Activated CD8-positive, alpha-beta memory T cell treated with anti-CD3 and anti-CD28 coated beads for 1 hour (primary cell): ENCODE measurements at places on chromosomes 3 and 15.

DNA sequence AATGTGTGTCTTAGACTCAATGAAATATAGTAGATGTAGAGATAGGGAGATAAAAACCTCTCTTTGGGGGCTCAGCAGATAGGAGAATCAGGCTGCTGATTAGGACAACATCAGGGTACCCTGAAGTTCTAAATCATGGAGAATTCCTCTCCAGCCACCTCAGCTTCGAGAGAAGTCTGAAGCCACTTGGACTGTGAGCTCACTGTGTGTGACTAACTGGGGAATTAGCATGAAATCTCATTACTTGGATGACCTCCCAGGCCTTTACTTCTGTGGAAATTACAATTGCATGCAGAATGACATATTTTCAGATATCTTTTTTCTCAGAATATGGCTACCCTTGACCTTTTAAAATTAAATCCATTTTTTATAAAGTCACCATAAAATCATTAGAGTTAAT, 128.0 kb upstream of the MRPL3 start:
- DNase-seq = no peak

DNA sequence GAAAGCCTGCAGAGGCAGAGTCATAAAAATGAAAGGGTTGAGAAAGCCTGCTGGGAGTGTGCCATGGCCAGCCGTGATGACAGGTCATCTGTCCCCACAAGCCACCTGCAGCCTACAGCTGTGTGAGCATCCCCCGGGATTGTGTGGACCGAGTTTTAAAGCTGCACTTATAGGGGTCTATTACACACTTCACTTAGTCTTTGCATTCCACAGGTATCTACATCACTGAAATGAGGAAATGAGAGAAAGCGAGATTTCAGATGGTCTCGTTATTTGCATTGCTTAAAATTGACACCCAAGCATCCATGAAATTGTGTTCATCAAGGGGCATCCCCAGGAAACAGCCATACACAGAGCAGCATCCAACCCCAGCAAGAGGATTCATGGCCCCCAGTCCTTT, 137.6 kb upstream of the TRIM42 start:
- DNase-seq = no peak

DNA sequence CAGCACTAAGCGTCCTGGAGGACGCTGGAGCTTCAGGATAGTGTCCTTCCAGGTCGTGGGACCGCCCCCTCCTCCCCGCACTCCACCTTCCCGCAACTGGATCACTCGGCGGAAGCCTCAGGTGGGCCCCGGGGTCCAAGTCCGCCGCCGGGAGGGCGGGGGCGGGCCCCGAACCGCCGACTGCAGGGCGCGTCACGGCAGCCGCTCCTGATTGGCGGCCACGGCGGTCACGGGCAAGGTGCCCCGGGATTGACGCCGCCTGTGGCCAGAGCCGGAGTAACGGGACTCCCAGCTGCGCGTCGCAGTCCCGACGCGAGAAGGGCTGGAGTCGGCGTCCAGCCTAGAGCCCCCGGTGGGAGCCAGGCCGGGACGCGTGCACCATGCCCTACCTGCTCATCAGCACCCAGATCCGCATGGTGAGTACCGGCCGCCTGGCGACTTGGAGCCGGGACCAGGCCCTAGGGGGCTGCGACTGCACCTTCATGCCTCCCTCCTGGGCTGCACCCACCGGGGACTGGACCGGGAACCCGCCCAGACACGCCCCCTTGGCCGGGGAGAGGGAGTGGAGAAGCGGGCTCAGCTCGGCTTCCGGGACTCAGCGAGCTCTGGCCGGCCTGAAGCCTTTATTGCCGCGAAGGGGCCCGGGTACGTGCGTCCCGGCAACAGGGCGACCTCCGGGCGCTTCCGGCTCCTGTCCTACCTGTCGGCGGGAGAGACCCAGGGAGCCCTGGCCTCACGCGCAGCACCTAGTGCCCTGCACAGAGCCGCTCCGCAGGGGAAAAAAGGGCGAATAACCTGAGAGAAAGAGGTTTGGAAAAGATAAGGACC, at the start of gene GCHFR:
Gene GCHFR (plus strand): TSS at position 268 of the 828 bp plus-strand sequence. CDS start 113 bp downstream, at position 381.
- DNase-seq = no peak

GRCh38 chr3:196996454-196997265, 28.0 kb upstream of the PIGZ start:
- no peak for DNase-seq

- DNase-seq = no peak
These were observed 150.9 kb upstream of the MCTP2 start for GRCh38 chr15:94080416-94080815.

DNA sequence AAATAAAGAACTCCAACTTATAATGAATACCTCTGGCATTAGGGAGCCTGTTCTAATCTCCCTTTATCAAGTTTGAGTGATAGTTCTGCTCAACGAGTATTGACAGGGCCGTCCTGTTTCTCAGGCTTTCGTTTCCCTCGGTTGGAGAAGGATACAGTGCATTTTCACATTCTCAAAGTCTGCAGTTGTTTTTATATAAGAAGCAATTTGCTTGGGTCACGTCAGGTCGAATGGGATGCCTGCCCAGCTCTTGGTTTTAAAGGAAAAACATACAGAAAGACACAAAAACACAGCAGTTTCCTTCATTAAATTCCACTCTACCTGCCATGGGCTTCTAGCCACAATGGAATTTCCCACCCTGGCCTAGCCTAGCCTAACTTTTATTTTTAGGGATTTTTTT, 366.3 kb downstream of the TIGIT start:
- no peak for DNase-seq

- DNase-seq = no peak
These were observed 6.6 kb downstream of the DPH3 start for GRCh38 chr3:16258177-16258576.

DNA sequence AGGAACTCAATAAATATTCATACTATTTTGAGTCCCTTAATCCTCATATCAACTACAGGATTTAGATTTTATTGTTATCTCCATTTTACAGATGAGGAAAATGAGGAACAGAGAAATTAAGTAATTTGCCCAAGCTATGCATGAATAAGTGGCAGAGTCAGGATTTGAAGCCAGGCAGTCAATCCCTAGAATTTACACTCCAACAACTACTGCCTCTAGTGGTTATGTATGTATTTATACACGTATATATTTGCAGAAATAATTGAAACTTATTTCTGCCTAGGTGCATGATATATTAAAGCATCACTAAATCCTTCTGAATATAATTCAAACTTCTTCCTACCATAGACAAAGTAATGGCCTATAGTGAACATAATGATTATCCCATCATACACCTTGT, 137.4 kb downstream of the SERPINI1 start:
- no peak for DNase-seq

DNA sequence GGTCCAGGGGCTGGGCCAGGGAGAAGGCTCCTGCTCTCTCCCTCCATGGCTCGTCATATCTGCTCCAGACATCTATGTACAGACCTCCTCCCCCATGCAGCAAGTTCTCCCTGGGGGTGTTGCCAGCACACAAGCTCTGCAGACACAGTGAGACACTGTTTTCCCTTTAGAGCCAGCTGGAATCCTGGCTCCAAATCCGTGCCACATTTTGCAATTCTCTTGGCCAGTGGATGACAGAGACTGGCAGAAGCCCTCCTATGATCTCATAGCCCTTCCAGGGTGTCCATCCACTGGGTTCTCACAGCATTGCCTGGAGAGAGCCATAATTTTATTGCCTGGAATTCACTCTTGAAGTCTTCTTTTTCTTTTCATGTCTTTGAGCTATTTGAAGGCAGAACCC, 203.9 kb downstream of the TLE3 start:
- DNase-seq = no peak

- no peak for DNase-seq
These were observed 326.6 kb upstream of the C2CD4B start for GRCh38 chr15:62491642-62492041.

DNA sequence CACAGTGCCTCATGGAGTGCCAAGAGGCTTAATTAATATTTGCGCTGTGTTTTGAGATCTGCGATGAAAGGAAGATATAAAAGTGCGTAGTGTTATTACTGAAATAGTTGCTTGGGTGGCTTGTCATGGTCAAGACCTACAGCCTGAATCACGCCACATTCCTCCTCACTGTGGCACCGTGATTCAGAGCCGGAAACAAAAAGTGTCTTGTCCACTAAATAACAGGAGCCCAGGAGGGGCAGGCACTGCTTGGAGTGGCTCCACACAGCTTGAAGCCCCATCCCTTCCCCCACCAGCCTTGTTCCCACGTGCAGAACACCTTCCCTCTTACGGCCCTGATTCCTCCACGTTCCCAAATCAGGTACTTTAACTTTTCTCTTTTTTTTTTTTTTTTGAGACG, 1.2 kb upstream of the LRRC15 start:
- no peak for DNase-seq

DNA sequence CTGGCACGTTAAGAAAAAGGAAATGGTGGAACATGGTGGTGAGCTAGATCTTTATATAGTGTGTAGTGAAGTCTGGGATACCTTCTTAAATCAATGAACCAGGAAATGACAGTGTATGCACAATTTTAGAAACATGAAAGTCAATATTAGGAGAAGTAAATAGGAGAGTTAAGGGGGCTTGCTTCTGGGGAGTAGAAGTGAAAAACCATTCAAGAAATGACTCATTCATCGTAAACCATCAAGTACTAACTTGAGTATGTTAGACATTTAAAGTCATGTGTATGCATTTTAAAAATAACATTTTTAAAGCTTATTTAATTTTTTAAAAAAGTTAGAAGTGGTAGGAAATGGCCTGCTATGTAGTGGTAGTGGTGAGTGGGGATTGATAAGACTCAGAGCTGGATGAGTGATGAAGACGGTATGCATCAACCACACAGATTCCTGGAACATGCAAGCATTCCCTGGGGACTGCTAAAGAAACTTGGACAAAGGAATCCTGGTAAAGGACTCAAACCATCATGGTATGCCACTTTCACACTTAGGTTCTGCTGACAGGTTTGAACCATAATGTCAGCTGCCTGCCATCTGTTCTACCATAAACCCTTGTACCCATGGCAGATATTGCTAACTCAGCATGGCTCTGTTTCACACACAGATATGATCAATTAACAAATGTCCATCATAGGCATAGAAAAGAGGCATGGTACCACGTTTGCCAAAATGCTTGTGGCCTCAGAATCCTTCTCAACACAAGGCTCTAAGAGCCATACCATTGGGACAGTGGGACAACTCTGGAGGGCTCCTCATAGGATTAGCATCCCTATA, 28.9 kb upstream of the MITF start:
- no peak for DNase-seq

DNA sequence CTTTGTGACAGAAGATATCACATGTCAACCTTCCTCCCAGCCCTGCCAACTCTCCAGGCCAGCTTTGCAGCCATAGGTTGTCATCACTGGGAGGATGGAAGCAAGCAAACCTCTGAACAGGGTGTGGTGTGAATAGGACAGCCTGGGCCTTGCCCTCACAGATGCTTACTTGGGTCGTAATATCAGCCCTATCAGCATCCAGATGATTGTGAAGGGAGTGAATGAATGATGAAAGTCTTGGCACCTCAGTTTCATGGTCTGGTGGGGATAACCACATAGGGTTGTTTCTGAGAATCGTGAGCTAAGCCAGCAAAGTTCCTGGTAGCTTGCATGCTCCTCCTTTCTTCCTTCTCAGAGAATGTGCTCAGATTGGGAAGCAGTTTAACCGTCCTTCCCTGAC, 55.1 kb upstream of the POLR2M start:
- DNase-seq = no peak

- DNase-seq = no peak
These were observed 474 bp downstream of the ATP2C1 start for GRCh38 chr3:130894130-130894985.

GRCh38 chr3:76096836-76097588, 311.7 kb upstream of the ZNF717 start:
- no peak for DNase-seq

DNA sequence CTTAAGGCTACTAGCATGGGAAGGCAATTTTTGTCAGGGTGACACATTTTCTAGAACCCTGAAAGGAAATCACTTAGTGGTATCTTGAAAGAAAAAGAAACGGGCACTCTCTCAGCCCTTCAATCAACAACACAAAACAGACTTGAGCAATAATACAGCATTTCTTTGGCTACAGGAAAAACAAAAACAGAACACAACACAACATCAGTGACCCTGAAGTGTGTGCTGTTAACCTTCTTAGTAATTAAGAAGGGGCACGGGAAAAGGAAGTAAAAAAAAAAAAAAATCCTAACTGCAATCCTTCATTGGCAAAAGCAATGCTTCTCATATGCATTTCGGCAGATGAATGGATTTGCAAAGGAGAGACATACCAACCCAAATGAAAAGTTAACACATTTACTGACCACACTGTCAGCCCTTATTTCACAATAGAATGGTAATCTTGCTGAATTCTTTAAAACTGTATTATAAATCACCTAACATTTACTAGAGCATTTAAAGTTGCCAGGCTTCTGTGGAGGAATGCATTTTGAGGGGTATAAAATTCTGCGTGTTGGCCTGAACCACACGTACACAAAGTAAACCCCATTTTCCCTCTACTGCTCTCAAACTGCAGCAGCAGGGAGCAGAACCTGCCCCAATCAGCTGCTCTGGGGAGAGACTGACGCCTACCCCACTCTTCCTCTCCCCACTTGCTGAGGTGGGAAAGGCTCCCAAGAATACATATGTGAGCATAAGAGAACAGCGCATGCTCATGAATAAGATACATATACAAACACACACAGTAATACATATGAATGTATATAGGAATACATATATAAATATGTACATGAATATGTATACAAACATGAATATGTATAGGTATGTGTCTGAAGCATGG, 198.5 kb downstream of the FOXP1 start:
- DNase-seq = no peak

GRCh38 chr15:53681056-53681455, 78.4 kb downstream of the WDR72 start:
- no peak for DNase-seq

- DNase-seq = no peak
These were observed 45.8 kb downstream of the KLF15 start for GRCh38 chr3:126311338-126311978.

DNA sequence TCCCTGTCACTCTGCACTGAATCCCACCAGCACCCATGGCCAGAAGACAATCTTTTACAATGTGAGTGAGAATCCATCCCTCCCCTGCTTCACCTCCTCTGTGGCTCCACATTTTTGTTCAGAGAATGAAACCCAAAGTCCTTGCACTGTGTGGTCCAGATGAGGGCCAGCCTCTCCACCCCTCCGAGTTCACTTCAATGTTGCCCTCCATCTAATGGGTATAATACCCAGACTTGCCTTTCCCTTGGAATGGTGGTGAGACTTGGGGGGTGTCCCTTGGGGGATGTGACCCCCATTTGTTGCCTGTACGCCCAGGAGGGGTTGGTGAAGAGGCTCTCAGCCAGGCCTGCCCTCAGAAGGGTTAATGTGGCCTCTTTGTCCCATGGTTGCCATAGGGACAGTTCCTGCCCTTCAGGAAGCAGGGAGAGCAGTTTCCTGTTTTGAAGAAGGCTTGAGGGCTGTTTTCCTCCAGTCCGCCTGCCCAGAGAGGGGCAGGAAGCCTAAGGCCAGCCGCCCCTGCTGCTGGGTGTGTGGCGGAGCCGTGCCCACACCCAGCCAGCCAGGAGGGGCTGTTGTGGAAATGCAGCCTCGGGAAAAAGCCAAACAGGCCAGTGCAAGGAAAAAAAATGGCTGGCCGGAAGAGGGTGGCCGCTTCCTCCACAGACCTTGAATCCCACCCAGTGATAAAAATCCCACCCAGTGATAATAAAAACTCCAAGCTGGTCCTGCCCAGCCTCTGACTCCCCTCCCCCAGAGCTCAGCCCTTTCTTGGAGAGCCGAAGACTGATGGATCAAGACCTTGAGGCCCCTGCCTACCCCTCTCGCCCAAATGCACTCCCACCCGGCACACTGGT, 14.6 kb upstream of the FGD5 start:
- DNase-seq = no peak

GRCh38 chr15:29382862-29383261, 113.2 kb upstream of the NSMCE3 start:
- DNase-seq = no peak
